ENCODE measurements at places on chromosomes 4 and X.
A peak's percentile ranks its signal among the peaks of the same experiment; 100 is the strongest.

GRCh38 chr4:2732526-2732925 is 23.6 kb downstream of the TNIP2 start:
- no peak for DNase-seq

DNA sequence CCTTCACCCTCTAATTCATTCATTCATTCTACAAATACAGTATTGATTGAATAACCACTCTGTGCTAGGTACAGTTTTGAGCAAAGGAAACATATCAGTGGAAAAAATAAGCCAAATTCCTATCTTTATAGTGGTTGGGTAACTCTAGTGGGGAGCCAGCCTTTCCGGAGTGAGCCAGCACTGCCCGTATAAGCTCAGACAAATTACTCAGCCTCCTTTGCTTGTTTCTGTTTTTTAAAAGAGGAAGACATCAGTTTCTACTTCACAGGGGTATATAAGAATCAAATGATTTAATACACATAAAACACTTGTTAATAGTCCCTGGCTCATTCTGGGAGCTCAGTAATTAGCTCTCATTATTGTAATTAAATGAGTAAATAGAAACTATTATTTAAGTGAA is 238.2 kb upstream of the MAD2L1 start:
- no peak for DNase-seq

- no peak for DNase-seq
Measured at GRCh38 chr4:150297861-150298474, 219.7 kb downstream of the DCLK2 start.

DNA sequence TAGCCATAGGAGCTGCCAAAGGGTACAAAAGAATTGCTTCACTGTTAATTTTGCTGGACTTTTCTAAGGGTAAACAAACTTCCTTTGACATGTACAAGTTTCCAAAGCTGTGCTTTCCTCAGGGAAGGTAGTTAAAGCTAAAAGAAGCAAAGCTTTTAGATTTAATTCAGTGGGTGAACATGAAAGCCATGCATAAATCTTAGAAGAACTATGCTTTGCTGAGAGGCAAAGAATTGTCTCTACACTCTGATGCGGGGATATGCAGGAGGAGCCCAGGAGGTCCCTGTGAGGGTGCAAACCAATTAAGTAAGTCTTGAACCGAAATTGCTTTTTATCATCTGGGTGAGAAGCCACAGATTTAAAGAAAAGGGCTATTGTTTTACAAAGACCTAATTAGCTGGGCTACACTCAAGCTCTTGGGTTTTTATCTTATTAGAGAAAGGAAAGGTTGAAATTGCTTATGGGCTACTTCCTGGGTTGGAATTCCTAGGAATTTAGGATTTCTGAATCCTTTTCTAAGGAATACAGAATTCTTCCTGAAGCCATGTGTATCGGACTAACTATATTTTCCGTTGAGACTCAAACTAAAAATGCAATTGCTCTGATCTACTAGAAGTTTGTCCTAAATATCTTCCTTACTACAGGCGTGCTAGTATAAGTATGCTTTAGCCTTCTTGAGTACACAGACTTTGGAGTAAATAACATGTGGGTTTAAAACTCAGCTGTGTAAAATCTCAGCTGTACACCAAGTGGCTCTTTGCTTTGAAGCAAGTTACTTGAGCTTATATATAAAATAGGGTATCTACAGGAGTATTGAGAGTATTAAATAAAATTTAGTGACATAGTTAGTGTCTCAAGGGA is 188.4 kb upstream of the ANK2 start:
- no peak for DNase-seq

- no peak for DNase-seq
Measured at GRCh38 chrX:21666679-21667078, 8.5 kb upstream of the KLHL34 start.

GRCh38 chr4:41204400-41204978 is 9.9 kb downstream of the APBB2 start:
- DNase-seq = no peak

GRCh38 chr4:143514901-143515300 is 1.4 kb downstream of the SMARCA5 start:
- DNase-seq = no peak

DNA sequence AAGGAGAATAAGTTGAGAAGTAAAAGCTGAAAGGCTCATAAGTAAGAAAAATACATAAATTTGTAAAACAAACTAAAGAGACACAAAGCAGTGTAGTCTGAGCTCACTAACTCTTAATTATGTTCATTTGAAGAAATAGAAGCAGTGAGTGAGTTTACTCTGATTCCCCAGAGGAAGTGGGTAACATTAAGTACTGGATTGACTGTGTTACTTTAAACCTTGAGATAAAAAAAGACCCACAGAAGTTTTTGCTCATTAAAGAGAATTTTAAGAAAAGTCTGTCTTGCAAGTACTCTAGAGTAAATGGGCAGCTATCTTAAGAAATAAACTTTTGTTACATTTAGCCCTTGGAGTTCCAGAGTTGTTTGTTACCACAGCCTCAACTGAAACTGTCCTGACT is 2466.9 kb downstream of the PCDH7 start:
- DNase-seq = no peak

- no peak for DNase-seq
Measured at GRCh38 chr4:88446124-88446523, 10.8 kb upstream of the HERC5 start.

DNA sequence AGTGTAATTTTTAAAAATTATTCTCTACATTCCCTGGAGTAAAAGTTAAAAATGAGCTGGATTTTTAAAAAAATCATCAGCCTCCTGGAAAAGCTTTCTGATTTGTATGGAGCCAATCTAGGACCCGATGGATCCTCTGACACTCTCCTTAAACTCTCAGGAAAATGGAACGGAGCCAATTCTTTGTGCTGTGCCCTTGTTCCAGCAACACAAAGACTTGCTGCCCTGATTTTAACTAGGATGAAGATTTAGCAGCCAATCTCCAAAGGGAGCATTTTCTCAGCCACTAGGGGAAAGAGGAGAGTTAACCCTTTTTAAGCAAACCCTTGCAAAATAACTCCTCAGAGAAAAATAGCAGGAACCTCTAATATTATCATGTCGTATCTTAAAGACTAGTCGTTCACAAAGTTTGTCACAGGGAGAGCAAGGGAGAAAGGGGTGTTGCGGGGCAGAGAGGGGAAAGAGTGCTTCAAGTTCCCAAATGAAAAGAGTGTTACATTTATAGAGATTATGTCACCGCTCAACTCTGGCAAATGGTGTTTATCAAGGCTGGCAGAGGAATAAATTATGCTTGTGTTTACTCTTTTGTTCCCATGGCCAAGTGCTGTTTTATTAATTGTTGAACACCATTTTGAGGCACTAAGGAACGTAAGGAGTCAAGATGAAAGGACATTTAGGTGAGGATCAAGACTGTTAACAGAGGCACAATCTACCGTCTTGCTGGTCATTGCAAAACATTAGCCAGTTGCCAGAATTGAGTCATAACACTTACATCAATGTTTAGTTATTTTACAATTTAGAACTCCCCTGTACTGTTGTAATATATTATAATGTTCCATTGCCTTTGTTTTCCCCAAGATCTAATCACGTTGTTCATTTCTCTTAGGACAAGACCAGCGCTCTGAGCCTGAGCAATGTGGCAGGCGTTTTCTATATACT is 250.7 kb downstream of the THOC2 start:
- DNase-seq = no peak

GRCh38 chr4:186685767-186686183 is 37.9 kb downstream of the FAT1 start:
- no peak for DNase-seq

DNA sequence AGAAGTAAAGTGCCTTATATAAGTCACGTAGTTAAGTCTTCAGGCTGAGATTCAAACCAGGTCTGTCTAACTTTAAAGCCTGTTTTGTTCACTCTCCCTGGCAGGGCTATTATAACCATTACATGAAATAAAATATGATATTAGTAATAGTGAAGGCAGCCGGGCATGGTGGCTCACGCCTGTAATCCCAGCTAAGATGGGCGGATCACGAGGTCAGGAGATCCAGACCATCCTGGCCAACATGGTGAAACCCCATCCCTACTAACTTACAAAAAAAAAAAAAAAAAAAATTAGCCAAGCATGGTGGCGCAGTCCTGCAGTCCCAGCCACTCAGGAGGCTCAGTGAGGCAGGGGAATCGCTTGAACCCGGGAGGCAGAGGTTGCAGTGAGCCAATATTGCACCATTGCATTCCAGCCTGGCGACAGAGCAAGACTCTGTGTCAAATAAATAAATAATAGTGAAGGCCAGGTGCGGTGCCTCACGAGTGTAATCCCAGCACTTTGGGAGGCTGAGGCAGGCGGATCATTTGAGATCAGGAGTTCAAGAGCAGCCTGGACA is 22.1 kb upstream of the SOWAHD start:
- no peak for DNase-seq

DNA sequence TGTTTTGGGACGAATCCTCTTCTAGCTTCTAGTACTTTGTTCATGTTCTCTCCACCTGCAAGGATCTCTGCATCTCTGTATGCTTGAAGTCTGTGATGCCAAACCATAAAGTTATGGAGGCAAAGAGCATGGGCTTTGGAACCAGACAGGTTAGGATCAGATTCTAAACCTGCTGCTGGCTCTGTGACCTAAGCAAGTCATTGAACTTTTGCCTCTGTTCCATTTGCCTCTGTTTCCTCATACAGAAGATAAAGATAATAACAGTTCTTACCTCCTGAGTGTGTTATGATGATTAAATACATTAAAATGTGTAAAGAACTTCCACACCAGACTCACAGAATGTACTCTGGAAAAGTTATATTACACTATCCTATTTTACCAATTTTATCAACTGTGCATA is 41.5 kb upstream of the RELL1 start:
- no peak for DNase-seq

DNA sequence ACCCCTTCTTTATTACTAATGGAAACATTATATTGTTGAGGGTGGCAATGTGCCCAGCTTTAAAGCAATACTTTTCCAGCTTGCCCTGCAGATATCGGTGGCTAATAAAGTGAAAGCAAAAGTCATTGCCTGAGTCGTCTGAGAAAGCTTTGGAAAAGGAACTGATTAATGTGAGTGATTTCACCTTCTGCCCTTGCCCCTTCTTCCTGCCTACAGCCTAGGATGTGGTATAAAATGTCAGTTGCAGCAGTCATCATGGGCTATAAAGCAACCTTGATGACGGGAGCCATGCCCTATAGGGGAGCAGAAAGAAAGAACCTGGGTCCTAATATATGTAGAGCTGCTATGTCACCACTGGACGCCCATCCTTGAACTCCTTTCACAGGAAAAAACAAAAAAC is 132.4 kb upstream of the USP9X start:
- peak; percentile 18 for DNase-seq

DNA sequence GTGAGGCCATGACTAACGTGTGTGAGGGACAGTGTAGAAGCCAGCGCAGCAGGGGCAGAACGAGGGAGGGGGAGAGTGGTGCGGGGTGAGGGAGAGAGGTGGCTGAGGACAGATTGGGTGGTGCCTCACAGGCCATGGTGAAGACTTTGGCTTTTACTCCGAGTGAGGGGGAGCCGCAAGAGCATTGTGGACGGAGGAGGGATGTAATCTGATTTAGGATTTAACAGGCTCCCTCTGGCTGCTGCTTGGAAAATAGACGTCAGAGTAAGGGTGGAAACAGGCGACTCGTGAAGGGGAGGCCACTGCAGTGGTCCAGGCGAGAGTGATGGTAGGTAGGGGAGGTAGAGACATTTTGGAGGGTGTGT is 13.0 kb downstream of the PPP1R3F start:
- DNase-seq = no peak

- DNase-seq = no peak
Measured at GRCh38 chr4:98673978-98674377, 15.6 kb upstream of the TSPAN5 start.

DNA sequence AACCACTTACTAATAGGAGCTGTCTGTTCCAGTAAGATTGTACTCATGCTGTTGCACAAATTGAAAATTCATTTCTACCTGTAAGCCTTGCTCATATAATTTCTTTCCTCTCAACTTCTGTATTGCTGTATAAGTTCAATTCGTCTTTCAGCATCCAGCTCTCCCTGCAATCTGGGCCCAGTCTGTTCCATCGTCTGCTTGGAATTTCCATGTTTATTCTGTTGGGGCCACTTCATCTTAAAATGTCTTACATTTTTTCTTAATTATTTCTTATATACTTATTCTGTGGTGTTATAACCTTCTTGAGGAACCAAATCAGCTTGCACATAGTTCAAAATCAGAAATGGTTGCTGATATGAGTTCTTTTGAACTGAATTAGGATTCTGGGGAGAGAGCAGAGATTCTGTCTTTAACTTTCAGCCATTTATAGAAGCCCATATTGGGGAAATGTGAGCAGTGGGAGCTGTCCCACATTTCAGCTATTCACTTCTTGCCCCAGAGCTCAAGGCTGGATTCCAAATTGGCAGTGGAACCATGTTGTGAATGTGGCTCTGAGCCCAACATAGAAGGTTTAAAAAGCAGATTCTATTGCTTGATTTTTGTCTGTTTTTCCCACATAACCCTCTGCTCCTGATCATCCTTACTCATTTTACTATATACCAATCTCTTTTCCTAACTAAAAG is 291.9 kb downstream of the BMPR1B start:
- no peak for DNase-seq

- DNase-seq = no peak
Measured at GRCh38 chr4:46994007-46994405, 625 bp upstream of the GABRA4 start.

DNA sequence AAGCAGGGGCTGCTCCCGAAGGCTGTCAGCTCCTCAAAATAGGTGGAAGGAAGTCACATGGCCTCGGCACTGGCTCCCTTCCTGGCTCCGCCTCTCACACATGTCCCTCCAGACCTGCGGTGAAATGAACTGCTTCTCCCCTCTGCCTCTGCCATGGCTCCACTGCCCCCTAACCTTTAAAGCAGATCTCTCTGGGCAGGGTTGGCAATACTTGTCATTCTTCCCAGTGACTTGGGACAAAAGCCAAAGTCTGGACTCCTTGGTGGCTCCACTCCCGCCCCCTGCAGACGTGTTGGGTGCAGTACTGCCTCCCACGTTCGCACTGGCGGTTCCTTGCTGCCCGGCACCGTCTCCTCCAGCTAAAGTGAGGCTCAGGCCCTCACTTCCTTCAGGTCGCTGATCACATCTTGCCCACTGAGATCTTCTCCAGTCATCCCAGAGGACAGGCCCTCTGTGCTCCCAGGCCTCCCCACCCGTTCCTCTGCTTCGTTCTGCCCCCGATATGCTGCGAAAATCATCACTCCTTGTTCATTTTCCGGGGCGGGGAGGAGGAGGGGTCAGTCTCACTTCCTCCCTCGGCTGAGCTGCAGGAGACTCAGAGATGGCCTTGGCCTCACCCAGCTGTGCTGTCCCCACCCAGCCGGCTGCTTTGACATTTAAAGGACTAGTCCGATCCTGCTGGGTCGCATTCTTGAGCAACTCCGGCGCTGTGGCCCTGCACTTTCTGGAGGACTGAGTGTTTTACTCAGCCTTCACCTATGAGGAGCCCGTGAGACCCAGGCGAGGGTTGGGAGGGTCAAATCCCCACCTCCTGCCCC is 97.4 kb downstream of the PHKA2 start:
- DNase-seq = peak; percentile 44

Data from GDM1 (cell line).